Thymus (tissue), 14 donors: ENCODE measurements at places on chromosomes 5 and 9.

DNA sequence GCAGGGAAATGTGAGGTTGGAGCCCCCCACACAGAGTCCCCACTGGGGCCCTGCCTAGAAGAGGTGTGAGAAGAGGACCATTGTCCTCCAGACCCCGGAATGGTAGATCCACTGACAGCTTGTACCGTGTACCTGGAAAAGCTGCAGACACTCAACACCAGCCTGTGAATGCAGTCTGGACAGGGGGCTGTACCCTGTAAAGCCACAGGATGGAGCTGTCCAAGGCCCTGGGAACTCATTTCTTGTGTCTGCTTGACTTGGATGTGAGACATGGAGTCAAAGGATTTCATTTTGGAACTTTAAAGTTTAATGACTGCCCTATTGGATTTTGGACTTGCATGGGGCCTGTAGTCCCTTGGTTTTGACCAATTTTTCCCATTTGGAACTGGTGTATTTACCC is 535.0 kb upstream of the MEF2C start:
- DNase-seq = no peak

DNA sequence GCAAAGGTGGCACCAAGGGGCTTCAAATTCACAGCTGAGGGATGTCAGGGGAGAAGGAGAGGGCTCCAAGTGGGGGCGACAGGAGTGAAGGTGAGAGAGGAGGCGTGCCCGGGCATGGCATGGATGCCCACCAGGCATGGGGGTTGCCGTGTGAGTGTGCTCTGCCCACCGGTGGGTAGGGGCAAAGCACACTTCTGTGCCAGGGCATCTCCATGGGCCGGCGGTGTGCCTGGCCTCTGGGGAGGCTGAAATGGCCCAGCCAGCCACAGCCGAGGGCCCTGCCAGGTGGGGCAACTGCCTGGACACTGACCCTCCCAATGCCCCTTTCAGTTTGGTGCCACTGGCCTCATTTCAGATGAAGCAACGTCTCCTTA is 14.0 kb upstream of the RNU6ATAC start:
- DNase-seq = no peak

- no peak for DNase-seq
These were observed 1993.4 kb downstream of the EFNA5 start for GRCh38 chr5:105677291-105677690.

- DNase-seq = no peak
These were observed 3.8 kb downstream of the TCF7 start for GRCh38 chr5:134118212-134118835.

GRCh38 chr9:125904155-125904851 is 157.1 kb downstream of the PBX3 start:
- no peak for DNase-seq

DNA sequence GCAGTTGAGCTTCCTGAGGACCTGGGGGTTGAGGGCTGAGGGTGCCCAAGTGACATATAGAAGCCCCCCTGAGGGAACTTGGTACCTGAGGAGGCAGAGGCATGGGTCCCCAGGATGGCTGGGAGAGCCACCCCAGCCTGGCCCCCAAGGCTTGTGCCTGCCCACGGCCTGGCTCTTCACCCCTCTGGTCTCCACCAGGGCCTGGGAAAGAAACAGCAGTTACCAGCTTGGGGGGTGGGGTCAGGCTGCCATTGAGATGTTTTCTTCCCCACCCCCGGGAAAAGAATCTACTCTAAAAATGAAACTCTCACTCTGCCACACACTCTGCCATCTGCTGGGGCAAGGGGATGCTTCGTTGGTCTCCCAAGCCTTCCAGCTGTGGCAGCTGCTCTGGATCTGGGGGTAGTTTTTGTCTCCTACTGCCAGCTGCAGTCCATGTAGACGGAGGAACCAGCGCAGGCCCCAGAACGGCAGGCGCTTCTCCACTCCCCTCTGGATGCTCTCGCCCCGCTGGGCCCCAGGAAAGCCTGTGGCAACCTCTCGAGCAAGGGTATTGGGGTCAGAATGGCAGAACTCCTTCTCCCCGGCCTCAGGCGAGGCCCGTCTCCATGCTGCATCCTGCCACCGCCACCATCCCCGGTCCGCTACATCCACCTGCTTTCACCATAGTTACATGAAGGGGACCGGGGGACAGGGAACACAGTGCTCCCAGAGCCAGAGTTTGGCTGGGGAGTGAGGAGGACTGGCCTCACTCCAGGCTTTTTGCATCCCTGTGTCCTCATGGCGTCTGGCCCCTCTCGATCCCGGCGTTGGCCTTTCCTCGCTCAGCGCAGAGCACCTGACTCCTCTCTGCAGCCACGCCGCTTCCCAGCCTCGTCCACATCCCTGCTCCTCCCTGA is 123.5 kb downstream of the DAB2IP start:
- no peak for DNase-seq

DNA sequence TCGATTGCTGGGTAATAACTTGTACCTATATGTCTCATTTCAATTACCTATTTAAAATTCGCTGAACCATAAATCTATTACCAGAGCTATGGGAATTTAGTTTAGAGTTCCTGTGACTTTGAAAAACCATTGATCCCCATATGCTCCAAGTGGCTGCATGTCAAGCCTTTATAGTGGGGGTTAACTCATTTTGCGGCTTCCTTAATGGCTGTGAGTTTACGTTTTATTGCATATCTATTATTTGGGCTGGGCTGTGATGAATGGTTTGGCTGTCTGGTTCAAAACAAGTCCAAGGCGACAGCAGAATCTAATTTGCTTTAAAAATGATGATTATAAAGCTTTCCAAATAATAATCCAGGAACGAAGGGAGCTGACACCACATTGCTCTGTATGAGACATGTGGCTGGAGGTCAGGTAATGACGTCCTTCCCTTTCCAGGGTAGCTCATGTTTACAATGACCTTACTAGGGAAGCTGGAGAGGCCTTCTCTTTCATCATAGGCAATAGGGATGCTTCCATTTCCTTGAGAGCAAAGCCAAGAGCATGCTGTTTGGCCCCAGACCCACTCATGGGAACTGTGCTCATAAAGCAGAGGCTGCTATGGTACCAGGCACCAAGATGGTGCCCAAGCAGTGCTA is 258.3 kb downstream of the HSPA4 start:
- DNase-seq = no peak
